ENCODE measurements at places on chromosomes 6 and 20.

DNA sequence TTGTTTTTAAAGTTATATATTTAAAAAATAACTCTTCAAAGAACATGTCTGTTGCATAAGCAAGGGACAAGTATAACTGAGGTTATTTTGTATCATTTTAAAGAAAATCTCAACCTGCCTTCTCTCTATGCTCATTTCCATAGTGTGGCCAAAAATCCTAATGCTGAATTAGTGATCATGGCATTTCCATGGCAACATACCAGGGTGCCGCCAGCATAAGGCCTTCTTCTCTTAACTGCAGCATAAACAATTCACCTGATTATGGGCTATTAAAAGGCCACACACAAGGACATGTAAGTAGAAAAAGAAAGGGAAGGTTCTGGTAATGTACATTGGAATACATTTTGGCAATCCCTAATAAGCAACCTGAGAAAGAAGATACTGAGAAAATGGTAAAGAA lies 95.1 kb upstream of the RNF217 start:
- no peak for DNase-seq

GRCh38 chr20:41432746-41433145 lies 66.1 kb upstream of the EMILIN3 start:
- no peak for DNase-seq

DNA sequence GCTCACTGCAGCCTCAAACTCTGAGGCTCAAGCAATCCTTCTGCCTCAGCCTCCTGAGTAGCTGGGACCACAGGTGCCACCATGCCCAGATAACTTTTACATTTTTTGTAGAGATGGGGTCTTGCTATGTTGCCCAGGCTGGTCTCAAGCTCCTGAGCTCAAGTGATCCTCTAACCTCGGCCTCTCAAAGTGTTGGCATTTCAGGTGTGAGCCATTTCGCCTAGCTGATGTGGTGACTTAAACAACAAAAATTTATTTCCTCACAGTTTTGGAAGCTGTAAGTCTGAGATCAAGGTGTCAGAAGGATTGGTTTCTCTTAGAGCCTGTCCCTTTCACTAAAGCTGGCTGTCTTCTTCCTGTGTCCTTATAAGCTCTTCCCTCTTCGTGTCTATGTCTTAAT lies 15.0 kb upstream of the JARID2 start:
- DNase-seq = no peak

GRCh38 chr20:42340368-42340767 lies 722.2 kb upstream of the CHD6 start:
- DNase-seq = no peak

GRCh38 chr6:47709160-47709559 lies 10.8 kb downstream of the ADGRF4 start:
- DNase-seq = no peak

- no peak for DNase-seq
Observed at GRCh38 chr20:40682104-40682981, 6.7 kb downstream of the MAFB start.

GRCh38 chr6:63635215-63635587 lies 401 bp upstream of the PHF3 start:
- DNase-seq = no peak
